ENCODE measurements at places on chromosomes 13 and 19. TPM values are rescaled to one million over a fixed set of nuclear protein-coding genes. Genes with fewer than 3 reads are reported as not detected.

Gene RNF17
- not detected for total RNA-seq

Gene CDX2
- not detected for total RNA-seq

Gene LILRB5
- total RNA-seq: 0.09 TPM

DNA sequence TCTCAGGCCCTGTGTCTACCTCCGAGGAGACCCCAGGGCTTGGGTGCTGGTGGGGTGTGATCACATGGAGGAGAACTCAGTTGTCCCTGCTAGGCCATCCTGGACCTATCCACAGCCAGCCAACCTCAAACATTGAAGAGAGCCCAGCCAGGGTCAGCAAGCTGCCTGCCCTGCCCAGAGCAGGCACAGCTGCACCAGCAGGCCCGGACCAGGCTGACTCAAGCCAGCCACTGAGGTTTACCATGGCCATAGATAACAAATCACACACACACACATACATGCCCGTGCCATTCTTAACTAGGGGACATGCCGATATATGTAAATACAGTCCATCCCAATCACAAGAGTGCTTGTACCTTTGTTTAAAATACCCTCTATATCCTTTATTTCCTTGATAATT, 8.1 kb downstream of the ARHGEF7 start:
- no peaks in the 10 kb centered on the region for H3K27me3 ChIP-seq
- no peaks in the 10 kb centered on the region for H3K36me3 ChIP-seq
- H3K27ac ChIP-seq: no peak overlapping the region
- no peaks in the 10 kb centered on the region for H3K4me1 ChIP-seq
- DNase-seq: no peak
- no peak overlapping the region for H3K4me3 ChIP-seq

GRCh38 chr13:104592545-104593250, 1526.5 kb upstream of the SLC10A2 start:
- no peaks in the 10 kb centered on the region for H3K4me1 ChIP-seq
- no peaks in the 10 kb centered on the region for H3K36me3 ChIP-seq
- no peak for DNase-seq
- no peak overlapping the region for H3K4me3 ChIP-seq
- H3K27ac ChIP-seq: no peak overlapping the region
- H3K27me3 ChIP-seq: no peaks in the 10 kb centered on the region
